SK-MEL-5 (cell line): ENCODE measurements at places on chromosomes 4 and X. TPM values are rescaled to one million over a fixed set of nuclear protein-coding genes. Genes with fewer than 3 reads are reported as not detected.

DKK2 gene
- total RNA-seq = 3.8 and 4.4 TPM in 2 replicates

PASD1 gene
- 2.9 and 3.3 TPM in 2 replicates for total RNA-seq

SOD3 gene
- not detected in 2 replicates for total RNA-seq

IL13RA2 gene
- total RNA-seq = 206 and 223 TPM in 2 replicates

SPANXC gene
- total RNA-seq = not detected in 2 replicates

TMEM164 gene
- total RNA-seq = 19.5 and 20.4 TPM in 2 replicates

IGSF1 gene
- 0.05 and 0.16 TPM in 2 replicates for total RNA-seq

SH3D19 gene
- total RNA-seq = 16.0 and 17.7 TPM in 2 replicates

P2RY4 gene
- not detected in 2 replicates for total RNA-seq

PDZD4 gene
- total RNA-seq = 14.6 and 15.2 TPM in 2 replicates

DDIT4L gene
- 0.53 and 0.55 TPM in 2 replicates for total RNA-seq

DMP1 gene
- total RNA-seq = not detected in 2 replicates

DMD gene
- 12.8 and 12.9 TPM in 2 replicates for total RNA-seq

FGG gene
- total RNA-seq = 0.45 and 0.75 TPM in 2 replicates

OCIAD1 gene
- 221 and 225 TPM in 2 replicates for total RNA-seq

SERTM2 gene
- 0.03 TPM in 1 of 2 replicates, not detected in the other for total RNA-seq

GABRE gene
- not detected in 2 replicates for total RNA-seq

INTS6L gene
- 5.0 and 6.6 TPM in 2 replicates for total RNA-seq

GIMD1 gene
- not detected in 2 replicates for total RNA-seq

HTN1 gene
- total RNA-seq = 108 and 127 TPM in 2 replicates

FANCB gene
- total RNA-seq = 6.7 and 8.8 TPM in 2 replicates

EDA gene
- total RNA-seq = 0.98 and 1.1 TPM in 2 replicates

BCORL1 gene
- 0.50 and 0.88 TPM in 2 replicates for total RNA-seq

RBMX2 gene
- 39.0 and 40.1 TPM in 2 replicates for total RNA-seq

CT83 gene
- total RNA-seq = 0.83 and 1.8 TPM in 2 replicates

PFKFB1 gene
- total RNA-seq = not detected in 2 replicates

SUPT20HL2 gene
- not detected in 2 replicates for total RNA-seq

NR3C2 gene
- 0.32 and 0.67 TPM in 2 replicates for total RNA-seq

BEX5 gene
- not detected in 2 replicates for total RNA-seq

TMPRSS11B gene
- total RNA-seq = not detected in 2 replicates

VGLL1 gene
- total RNA-seq = not detected in 2 replicates

PAGE2 gene
- total RNA-seq = not detected in 2 replicates

TECRL gene
- total RNA-seq = not detected in 2 replicates

HPRT1 gene
- total RNA-seq = 14.0 and 17.9 TPM in 2 replicates

CENPVL1 gene
- 0.32 TPM in 1 of 2 replicates, not detected in the other for total RNA-seq

ZCCHC18 gene
- 0.21 and 0.32 TPM in 2 replicates for total RNA-seq

FABP2 gene
- total RNA-seq = not detected in 2 replicates

NLRP2B gene
- not detected in 2 replicates for total RNA-seq

PCDH7 gene
- 36.8 and 40.5 TPM in 2 replicates for total RNA-seq

MED28 gene
- 11.8 and 15.5 TPM in 2 replicates for total RNA-seq

PHOX2B gene
- total RNA-seq = not detected in 2 replicates

ANK2 gene
- total RNA-seq = 83.9 and 91.1 TPM in 2 replicates

PDE5A gene
- 7.9 and 8.2 TPM in 2 replicates for total RNA-seq
